T-helper 17 cell (primary cell): ENCODE measurements at places on chromosomes 6 and 20.

DNA sequence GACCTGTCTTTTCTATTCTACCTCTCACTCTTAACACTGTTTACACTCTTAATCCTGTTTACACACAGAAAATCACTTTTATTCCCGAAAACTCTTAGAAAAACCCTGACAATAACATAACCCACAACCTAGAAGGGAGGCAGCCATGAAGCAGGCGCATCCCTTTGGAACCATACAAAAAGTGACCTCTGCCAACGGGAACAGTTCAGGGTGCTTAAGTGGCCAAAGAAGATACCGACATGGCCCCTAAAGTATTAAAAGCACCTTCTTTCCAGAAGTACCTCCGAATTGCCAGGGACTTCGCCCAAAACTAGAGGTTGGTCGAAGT, 490 bp downstream of the MMUT start:
- DNase-seq, result no peak

DNA sequence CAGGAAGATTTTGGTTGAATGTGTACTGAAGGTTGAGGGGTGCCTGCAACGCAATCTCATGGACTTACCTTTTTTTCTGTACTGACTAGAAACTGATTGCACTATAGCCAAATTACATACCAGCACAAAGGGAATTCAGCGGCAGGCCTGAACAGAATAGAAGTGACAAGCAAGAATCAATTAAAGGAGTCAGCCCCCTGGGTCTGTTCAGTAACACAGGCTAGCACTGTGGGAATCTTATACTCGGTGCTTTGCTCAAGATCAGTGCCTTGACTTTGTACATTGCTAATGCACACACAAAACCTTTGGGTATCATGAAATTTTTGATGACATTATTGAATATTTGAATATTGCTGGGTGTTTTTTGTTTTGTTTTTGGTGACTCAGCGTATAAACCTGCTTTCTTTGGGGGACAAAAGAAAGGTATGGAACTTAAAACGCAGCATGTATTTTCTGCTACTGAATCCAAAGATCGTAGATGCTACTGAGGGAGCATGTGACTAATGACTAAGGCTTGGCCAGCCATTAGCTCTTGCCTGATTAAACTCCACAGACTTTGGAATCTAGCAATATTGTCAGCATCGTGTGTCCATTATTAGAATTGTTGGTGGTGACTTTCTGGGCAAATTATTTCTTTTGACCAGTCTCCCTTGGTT, 236.6 kb downstream of the ARID1B start:
- no peak for DNase-seq

GRCh38 chr6:168338777-168339176, 19.2 kb upstream of the DACT2 start:
- no peak for DNase-seq

DNA sequence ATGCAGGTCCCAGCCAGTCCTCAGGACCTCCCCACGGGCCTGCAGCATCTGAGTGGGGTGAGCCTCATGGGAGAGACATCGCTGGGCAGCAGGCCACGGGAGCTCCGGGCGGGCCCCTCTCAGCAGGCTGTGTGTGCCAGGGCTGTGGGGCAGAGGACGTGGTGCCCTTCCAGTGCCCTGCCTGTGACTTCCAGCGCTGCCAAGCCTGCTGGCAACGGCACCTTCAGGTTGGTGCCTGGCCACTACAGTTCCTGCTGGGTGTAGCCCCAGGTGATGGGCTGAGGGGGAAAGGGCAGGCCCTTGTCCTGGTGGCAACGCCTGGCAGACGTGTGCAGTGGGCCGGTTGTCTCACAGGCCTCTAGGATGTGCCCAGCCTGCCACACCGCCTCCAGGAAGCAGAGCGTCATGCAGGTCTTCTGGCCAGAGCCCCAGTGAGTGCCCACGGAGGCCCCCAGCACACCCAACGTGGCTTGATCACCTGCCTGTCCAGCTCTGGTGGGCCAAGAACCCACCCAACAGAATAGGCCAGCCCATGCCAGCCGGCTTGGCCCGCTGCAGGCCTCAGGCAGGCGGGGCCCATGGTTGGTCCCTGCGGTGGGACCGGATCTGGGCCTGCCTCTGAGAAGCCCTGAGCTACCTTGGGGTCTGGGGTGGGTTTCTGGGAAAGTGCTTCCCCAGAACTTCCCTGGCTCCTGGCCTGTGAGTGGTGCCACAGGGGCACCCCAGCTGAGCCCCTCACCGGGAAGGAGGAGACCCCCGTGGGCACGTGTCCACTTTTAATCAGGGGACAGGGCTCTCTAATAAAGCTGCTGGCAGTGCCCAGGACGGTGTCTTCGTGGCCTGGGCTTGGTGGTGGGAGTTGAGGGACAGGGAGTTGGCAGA, 787 bp upstream of the TNFRSF6B start:
- DNase-seq, result no peak

DNA sequence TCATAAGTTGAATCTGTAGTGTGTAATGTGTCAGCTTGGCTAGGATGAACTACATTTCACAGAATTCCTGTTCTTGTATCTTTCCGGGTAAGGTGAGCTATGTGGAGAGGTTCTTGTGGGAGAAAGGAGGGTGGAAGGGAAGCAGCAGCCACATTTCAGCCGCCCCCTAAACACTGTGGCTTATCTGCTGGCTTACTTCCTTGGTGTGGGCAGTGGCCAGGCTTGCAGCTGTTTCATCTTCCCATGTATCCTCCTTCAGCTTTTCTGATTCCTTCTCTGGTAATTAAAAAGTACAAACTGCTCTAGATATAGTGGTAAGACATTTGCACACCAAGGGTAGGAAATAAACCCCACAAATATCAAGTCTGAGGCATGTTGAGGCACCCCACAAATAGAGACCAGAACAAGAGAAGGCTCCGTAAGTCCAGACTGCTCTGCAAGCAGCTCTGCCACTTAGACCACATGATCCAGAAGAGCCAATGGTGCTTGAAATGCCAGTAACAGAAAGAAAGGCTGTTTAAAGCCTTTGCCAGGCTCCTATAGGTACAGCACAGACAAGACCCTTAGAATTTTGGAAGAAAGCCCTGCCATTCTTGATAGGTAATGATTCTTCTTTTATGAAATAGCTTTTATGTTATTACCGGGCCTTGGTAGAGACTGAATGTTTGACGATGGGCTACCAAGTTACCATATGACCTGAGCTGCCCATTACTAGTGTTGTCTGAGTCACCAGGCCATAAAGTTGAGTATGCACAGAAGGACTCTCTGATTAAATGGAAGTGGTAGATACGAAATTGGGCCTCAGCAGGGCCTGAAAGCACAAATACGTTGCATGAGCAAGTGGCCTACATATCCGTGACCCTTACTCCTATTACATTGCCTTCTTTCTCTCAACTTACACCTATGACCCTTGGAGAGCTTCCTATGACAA, 215.0 kb upstream of the SGK1 start:
- DNase-seq, result no peak
